Bronchial epithelial cell (primary cell): ENCODE measurements at places on chromosomes 11 and 22.

- no peak for DNase-seq
Measured at GRCh38 chr11:75558939-75559843, 2.9 kb upstream of the SERPINH1 start.

- DNase-seq, result no peak
Measured at GRCh38 chr11:81874635-81875034, 859.0 kb downstream of the FAM181B start.

DNA sequence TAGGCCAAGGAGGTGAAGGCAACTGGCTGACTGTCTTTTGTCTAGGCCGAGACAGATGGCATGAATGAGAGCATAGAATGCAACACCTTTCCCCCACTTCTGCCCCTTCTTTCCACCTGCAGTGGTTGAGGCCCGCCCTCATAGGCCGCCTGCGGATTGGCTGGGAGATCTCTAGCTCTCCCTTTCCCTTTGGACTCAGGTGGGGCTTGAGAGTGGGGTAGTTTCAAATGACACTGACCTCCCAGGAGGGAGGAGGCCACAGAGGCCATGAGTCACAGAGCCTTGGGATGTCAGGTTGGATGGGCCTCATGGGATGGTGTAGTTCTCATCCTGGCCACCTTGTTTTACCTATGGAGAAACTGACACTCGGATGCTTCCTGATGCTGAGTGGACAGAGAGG, 9.1 kb downstream of the MICAL2 start:
- no peak for DNase-seq

- peak; percentile 68 for DNase-seq
Measured at GRCh38 chr11:128867277-128867676, at the start of gene KCNJ1. TSS of gene KCNJ1 (minus strand) at chr11:128867296. CDS start at chr11:128840243, 27,053 bp downstream.

GRCh38 chr11:94799726-94800125, 31.6 kb downstream of the AMOTL1 start:
- no peak for DNase-seq

DNA sequence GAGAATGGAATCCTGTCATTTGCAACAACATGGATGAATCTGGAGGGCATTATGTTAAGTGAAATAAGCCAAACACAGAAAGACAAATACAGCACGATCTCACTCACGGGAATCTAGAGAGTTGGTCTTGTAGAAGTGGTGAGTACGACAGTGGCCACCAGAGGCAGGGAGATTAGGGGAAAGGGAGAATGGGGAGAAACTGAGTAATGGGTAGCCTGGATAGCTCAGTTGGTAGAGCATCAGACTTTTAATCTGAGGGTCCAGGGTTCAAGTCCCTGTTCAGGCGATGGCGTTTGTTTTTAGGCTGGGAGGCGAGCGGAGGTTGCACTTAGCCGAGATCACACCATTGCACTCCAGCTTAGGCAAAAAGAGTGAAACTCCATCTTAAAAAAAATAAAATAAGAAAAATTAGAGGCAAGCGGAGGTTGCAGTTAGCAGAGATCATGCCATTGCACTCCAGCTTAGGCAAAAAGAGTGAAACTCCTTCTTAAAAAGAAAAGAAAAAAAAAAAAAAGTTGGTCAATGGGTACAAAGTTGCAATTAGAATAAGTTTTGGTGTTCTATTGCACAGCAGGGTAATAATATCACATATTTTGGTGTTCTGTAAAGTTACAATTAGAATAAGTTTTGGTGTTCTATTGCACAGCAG, 95.7 kb upstream of the UBASH3B start:
- DNase-seq, result peak; percentile 7
